ENCODE measurements at places on chromosomes 13 and 19.

DNA sequence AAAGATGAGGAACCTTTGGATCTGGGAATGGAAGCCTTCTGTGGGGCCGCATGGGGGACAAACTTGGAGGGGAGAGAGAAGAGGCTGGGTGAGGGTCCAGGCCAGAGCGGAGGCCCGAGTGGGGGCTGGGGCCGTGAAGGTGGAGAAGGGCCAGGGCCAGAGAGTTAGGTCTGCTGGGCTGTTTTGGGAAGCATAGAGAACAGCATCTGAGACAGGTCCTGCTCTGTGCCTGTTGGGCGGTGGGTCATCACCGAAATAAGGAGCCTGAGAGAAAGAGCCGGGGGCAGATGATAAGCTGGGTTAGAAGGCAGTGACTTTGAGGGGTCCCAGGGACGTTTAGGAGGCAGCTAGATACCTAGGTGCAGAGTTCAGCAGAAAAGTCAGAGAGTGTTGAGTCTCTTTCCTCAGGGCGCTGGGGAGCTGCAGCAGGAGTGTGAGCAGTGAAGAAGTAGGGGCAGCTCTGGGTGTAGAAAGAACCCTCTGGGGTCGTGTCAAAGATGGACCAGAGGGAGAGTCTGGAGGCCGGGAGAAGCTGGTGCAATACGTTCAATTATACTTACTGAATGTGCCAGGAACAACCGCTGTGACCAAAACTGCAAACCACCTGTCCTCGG is 2.7 kb downstream of the SPACA6 start:
- no peak for DNase-seq

DNA sequence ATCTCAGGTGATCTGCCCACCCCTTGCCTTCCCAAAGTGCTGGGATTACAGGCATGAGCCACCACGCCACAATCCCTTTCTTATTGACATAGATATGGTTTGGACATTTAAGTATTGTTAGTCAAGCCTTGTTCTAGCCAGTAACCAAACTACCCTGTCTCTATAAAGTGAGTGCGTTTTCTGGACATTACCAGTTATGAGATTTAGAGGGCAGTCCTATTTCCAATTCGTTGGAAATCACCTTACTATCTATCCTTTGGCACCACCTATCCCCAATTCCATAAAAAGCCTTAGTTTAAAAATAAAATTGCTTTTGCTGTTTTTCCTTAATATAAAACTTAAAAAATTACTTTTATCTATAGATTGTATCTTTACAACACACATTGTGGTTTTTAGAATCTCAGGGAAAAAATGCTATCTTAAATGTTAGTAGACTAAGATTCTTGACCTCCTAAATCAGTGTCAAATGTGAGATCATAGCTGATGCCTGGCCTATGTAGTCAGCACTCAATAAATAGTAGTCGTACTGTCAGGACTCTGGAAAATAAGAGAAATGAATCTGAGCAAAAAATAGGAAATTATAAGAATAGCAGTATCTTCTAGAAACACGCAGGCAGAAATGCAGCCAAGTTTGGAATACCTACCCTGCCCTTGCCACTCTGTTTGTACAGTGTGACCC is 57.0 kb downstream of the NUFIP1 start:
- DNase-seq, result no peak

DNA sequence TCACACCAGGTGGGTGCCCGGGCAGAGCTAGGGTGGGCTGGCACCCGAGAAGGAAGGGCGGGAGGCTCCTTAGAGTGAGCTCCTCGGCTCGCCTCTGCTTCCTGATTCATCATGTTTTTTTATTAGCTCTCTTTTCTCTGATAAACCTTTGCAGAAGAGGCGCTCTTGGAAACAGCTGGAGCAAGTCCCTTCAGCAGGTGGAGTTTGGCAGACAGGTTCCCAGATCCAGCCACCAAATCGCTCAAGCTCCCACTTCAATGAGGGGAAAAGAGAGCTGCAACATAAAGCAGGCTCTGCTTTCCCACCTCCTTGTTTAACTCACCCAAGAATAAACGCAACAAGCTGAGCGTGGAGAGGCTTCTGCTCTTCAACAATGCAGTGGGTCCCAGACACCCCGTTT is 244.8 kb downstream of the TSHZ3 start:
- no peak for DNase-seq

- peak; percentile 56 for DNase-seq
Measured at GRCh38 chr19:2391118-2391725, 31.2 kb downstream of the TMPRSS9 start.

GRCh38 chr13:107275945-107276614 is 708.1 kb upstream of the ARGLU1 start:
- DNase-seq, result no peak

DNA sequence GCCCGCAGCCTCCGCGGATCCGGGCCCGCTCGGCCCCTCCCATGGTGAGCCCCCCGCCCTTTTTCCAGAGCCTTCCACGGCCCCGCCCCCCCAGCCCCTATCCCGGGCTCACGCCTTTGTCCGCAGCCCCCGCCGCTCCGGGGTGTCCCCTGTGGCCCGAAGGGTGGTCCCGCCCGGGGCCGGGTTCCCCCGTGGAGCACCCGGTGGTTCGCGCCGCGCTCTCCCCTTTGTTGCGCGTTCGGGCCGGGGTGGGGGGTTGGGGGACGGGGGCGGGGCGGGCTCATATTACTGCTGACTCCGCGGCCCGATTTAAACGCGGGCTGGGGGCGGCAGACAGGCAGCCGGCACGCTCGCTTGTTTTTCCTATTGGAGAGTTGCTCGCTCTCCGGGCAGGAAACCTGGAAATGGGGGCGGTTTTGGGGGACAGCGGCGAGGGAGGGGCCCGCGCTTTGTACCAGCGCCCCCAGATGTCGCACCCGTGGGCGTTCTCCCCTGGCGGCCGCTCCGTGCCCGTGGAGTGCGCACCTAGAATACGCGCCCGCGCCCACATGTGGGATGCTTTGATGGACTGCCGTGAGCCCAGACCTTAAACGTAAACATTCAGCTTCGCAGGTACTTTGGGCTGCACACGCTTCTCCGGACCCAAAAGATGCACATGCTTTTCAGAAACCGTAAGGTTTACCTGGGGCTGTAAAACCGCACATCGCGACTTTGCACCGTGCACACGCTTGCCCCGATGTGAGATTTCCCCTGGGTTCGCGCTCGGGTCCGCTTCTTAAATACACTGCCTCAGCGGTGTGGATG is 699 bp downstream of the PTOV1 start:
- peak; percentile 25 for DNase-seq

GRCh38 chr19:49832556-49832955 is 14.5 kb downstream of the MED25 start:
- no peak for DNase-seq

DNA sequence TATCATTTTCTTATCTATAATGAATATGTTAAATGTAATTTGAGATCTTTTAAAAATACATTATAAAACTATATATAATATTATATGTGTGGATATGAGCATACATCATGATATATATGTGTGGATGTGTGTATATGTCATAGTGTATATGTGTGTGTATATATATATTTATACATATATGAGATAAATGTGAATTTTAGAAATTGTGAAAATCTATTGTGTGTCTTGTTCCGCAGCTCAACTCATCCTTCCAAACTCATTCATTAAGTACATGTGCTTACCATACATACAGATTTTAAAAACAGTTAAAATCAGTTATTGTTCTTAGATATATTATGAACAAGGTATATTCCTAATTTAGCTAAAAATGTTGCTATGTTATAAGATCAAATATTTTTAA is 435.2 kb upstream of the MIR17HG start:
- no peak for DNase-seq
